ENCODE measurements at places on chromosomes 6 and 20.

DNA sequence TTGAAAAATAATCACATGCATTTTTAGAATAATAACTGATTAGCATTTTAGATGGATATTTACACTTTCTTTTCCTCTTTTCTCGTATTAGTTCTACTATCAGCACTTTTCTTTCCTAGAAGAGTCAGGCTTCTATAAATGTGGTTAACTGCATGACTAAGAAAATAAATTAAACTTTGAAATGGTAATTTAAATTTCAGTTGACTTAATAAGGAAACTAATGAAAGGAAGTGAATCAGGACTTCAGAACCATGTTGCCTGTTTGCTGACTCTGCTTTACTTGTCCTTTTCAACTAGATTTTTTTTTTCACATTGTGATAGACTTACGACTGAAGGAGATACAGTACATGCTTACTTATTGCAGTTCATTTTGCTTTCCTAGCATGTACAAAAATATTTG lies 1258.2 kb upstream of the EYS start:
- DNase-seq: no peak

DNA sequence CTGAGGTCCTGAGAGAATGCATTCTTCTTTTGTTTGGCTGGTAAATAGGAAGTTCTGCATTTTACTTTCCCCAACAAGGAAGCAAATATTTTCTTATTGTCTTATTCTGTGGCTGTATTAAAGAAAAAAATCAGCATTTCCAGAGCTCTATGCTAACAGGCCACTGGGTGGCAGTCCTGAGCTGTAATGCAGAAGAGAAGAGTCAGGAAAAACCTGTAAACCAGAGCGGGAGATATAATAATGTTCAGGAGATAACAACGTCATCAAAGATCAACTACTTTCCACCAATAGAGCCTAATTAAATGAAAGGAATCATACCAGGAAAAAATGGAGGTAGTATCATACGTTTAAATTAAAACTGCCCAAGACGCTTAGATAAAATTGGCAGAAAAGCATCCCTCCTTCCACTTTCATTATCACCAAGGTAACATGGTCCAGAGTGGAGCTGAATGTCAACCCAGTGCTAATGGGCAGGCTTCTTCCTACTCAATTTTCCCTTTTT lies 55.6 kb upstream of the CARMIL1 start:
- peak; percentile 82 for DNase-seq

- no peak for DNase-seq
These were observed 128.4 kb upstream of the ADGRF1 start for GRCh38 chr6:47170617-47170947.

- peak; percentile 64 for DNase-seq
These were observed 448.0 kb downstream of the TENT5A start for GRCh38 chr6:81304466-81304865.

DNA sequence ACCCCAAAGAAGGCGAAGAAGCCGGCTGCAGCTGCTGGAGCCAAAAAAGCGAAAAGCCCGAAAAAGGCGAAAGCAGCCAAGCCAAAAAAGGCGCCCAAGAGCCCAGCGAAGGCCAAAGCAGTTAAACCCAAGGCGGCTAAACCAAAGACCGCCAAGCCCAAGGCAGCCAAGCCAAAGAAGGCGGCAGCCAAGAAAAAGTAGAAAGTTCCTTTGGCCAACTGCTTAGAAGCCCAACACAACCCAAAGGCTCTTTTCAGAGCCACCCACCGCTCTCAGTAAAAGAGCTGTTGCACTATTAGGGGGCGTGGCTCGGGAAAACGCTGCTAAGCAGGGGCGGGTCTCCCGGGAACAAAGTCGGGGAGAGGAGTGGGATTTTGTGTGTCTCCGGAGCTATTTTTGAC lies 69.6 kb downstream of the HFE start:
- DNase-seq: peak; percentile 63

GRCh38 chr6:34079899-34080298 lies 66.0 kb downstream of the GRM4 start:
- no peak for DNase-seq

GRCh38 chr6:82118150-82118562 lies 129.4 kb downstream of the IBTK start:
- DNase-seq: peak; percentile 12

GRCh38 chr6:5383856-5384255 lies 122.5 kb downstream of the FARS2 start:
- DNase-seq: no peak

GRCh38 chr6:151167034-151167433 lies 72.7 kb upstream of the AKAP12 start:
- DNase-seq: no peak

DNA sequence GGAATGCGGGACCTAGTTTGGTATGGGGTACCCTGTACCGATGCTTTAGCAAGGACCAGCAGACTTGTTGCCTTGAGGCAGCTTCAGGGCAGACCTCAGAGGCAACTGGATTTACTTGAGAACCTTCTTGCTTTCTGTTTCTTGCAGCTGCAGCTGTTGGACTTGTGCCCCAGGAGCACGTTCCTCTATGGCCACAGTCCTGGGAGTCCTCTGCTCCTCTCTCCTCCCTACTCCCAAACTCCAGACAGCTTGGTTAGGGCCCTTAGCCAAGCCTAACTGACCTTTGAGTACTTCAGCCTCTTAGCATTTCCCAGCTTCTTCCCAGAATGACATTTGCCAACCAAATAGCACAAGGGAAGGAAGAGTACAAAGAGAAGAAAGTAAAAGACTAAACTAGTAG lies 34.7 kb downstream of the GHRH start:
- DNase-seq: peak; percentile 32

DNA sequence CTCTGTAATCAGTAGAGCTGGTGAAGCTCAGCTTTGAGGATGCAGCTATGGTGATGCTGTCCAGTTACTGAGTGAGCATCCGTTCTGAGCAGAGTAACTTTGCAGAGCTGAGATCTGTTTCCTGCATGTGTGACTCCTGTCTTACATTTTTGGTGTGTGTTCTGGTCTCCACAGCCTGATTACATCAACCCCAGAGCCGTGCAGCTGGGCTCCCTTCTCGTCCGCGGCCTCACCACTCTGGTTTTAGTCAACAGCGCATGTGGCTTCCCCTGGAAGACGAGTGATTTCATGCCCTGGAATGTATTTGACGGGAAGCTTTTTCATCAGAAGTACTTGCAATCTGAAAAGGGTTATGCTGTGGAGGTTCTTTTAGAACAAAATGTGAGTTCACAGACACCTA lies 81.6 kb downstream of the FAM120B start:
- DNase-seq: peak; percentile 92

DNA sequence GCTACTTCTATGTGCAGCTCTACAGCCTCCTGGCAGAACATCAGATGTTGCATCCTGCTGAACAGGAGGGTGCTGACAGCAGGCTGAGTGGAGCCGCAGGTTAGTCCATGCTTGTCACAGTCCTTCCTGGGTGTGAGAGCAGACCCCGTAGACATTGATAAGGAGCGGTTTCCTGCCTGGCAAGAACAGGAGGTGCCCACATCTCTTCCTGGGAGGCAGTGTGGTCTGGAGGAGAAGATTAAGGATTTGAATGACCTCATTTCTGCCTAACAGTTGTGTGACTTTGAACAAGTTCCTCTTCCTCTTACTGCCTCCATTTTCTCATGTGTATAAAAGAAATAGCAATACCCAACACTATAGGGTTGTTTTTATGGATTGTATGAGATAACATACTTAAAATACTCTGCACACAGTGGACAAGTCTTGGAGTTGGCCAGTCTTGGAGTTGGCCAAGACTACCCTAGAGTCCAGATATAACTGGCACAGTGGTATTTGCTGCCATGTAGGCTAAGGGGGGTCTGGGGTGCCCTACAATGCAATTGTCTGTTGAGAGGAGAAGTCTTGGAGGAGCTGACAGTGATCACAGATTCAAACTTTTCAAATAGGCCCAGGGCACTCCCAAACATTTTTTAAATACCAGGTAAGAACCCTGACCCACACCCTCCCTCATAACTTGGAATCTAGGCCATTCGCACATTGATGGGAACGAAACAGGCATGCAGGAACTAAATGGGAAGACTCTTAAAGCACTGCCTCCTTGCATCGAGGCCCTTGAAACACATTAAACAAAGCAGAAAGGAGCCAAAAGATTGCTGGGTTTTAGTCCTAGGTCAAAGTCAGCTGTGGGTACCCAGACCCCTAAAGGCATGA lies 32.6 kb upstream of the TBC1D7 start:
- DNase-seq: no peak

- no peak for DNase-seq
These were observed 175.4 kb upstream of the FLRT3 start for GRCh38 chr20:14512839-14513238.

DNA sequence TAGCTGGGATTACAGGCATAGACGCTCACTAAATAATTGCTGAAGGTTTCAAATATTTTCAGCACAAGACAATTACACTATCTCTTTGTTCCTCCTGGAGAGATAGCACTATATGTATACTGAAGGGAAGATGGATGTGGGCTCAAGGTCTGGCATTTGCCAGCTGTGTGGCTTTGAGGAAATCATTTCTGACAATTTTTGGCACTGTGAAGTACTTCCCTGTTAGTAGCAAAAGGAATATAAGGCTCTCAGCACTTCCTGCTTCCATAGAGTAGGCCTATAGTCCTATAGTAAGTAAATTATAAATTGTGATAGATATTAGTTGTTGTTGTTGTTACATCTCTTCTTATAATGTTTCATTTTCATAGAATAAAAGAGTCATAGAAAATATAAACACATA lies 271.1 kb downstream of the SAMD5 start:
- no peak for DNase-seq

DNA sequence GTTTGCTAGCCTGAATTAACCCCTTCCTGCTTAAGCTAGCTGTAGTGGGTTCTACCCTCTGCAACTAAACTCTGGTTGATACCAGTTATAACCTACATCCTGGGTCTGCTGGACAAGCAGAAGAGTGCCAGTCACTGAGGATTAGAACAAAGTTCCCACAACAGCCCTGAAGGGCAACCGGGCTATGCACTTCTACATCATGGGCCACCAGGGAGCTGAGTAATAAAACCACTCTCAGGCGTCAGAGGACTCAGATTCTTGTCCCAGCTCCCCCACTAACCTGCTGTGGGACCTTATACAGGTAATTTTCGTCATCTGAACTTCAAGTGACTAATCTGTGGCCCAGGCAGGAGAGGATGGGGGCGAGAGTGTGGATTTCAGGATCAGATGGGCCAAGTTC lies 56.8 kb downstream of the EYA2 start:
- no peak for DNase-seq

DNA sequence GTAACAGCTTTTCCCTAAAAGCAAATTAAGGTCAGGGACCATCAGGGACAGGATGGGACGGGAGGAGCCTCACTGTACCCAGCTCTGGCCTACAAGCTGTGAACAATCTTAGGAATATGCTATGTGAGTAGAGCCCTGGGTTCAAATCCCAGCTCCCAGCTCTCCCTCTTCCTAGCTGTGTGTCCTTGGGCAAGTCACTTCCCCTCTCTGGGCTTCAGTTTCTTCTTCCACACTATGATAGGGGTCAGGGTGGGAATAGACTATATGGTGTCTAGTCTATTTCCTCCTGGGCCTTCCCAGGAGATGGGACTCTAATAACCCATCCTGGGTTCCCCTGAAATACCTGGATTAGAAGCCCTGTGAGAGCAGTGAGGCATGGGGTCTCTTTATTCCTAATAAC lies 41.6 kb downstream of the CPNE5 start:
- no peak for DNase-seq

DNA sequence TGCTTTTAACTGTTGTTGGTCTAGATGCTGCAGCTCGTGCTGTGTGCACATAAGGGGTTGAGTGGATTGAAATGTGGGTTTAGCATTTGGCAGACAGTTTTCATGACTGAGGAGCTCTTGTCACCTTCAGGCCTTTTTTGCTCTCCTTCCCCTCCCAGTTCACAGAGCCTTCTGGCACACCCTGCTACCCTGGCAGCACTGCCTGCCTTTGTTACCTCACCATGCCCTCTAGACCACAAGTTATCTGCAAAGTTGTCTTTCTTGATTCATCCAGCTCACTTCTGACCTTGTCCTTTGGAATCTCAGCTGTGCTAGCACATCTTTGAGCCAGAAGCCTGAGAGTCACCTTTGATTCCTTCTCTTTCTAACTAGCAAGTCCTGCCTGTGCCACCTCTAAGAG lies 348.9 kb upstream of the ZFP64 start:
- no peak for DNase-seq

DNA sequence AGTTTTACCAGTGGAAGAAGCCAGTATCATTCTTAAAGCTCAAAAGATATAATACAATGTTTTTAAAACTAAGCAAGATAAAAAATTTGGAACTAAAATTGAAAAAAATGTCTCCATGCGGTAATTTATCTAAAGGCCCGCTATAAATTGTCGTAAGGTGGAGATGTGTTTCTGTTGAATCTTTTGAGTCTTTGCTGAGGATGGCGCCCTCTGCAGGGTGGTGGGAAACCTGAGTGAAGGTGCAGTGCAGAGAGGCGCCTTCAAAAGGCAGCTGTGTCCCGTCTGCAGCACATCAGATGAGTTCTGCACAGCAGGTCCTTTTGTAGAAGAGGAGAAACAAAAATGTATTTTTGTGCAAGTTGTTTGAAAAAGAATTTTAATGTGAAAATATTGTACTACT lies 29.4 kb upstream of the KIF25 start:
- DNase-seq: no peak

GRCh38 chr6:51959744-51960383 lies 127.5 kb downstream of the PKHD1 start:
- DNase-seq: peak; percentile 59

GRCh38 chr6:163356324-163356723 lies 58.2 kb upstream of the QKI start:
- no peak for DNase-seq

DNA sequence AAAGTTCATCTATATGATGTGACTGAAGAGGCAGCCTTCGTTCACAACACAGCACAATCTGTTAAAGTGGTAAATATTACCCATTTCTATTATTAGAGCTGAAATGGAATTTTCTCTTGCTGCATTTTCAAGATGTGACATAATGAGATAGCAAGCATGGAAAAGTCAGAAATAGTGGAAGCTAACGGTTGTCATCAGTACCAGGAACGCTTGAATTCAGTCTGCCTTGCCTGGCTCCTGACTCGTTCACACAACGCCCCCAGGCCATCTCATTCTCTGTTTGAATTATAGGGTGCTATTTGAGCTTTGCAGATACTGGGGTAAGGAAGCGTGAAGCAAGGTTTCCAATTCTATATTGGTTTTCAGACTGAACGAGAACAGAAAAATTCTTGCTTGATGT lies 116.5 kb upstream of the MAP3K7 start:
- no peak for DNase-seq

DNA sequence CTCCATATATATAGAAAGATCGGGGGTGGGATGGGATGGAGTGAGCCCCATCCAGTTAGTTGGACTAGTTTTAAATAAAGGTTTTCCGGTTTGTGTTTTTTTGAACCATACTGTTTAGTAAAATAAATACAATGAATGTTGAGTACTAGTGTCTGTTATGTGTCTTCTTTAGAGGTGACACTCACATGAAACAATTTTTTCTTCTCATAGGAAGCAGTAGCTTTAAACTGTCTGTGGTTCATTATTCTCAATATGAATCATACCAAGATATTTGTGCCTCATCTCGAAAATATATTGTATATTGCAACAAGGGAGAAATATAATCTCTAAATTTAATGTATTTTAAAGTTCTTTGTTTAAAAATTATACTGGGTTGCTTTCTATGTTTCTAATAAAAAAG lies 33.4 kb downstream of the HSF2 start:
- DNase-seq: peak; percentile 29
